Kidney epithelial cell (primary cell): ENCODE measurements at places on chromosomes 16 and 17. TPM values are rescaled to one million over a fixed set of nuclear protein-coding genes. Genes with fewer than 3 reads are reported as not detected.

- DNase-seq, result no peak
Observed at GRCh38 chr16:27430512-27430911, 28.5 kb downstream of the IL21R start.

DNA sequence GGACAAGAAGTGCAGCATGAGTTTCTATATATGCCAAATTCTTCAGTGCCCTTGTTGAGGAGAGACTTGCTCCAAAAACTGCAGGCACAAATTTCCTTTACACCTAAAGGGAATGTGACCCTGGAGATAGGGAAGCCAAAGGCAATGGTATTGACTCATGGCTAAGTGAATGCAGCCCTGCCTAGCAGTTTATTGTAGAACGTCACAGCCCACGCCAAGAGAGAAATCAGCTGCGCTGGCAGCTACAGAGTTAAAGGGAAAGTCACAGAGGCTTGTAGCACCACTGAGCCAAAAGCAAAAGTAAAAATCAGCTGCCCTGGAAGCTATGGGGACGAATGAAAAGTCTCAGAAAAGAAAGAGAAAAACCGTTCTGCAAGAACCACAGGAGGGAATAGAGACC lies 10.1 kb downstream of the POLR3K start:
- DNase-seq, result no peak

DNA sequence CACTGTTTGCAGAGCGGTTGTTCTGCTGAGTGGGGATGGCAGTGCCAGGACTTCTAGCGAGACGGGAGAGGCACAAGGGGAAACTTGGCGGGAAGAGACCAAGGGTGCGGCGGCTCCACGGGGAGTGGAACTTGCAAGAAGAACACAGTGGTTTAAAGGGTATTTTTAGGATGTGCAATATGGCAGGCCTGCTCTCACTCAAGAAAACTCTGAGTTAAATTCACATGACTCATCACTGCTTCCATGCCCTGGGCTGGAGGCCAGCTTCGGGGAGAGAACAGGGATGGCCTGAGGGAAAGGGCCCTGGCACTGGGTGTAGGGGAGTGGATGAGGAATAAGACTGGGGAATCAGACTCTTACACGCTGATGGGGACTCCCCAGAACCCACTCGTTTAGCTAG lies 13.3 kb upstream of the CD300LD start:
- no peak for DNase-seq

GRCh38 chr17:55561973-55562495 lies 50.8 kb upstream of the SMIM36 start:
- no peak for DNase-seq

- no peak for DNase-seq
Observed at GRCh38 chr17:29054835-29055234, 11.9 kb downstream of the PIPOX start.

DNA sequence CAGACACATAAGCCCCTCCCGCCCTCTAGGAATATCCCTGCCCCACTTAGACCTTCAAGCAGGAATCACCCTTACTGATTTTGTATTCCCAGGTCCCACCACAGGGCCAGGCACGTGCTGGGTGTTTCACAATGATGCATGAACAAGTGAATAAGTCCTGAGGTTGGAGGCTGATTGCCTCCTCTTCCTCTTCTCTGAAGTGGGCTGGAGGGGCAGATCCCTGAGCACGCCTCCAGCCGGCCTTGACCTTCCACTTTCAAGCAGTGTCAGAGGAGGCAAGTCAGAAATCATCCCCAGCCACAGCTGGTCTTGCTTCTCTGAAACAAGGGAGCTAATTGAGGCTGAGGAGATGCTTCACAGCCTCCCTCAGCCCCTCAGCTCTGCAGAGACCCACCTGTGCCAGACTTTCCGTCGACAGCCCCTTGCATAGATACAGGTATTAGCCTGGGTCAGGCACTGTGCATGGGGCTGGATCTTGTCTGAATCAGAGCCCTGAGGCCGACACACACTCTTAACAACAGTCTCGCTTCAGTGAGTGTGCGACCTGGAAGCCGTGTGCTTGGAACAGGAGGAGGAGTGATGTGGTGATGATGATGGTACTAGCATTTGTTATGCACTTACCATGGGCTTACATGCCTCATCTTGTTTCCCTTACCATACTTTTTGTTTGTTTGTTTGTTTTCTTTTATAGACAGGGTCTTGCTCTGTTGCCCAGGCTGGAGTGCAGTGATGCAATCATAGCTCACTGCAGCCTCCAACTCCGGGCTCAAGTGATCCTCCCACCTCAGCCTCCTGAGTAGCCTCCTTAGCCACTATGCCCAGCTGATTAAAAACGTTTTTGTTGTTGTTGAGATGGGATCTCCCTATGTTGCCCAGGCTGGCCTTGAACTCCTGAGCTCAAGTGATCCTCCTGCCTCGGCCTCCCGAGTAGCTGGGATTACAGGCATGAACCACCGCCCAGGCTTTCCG lies 15.0 kb downstream of the MRM1 start:
- DNase-seq, result no peak

DNA sequence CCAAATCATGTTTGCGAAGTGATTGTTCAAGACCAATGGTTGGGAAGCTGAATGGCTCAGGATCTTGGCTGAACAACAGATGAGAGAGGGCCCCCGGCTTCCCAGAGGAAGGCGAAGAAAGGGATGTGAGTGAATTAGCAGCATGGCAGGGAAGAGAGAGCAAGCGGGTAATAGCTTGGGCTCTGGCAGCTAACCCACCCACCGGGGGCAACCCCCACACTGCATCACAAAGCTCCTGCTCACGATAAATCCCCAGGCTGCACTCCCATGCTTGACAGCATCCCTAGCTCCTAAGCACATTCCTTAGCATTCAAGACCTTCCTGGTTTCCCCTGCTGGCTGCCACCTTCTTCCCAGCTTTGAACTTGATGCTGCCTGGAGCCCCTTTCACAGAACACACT lies 26.2 kb upstream of the EMP2 start:
- no peak for DNase-seq

DNA sequence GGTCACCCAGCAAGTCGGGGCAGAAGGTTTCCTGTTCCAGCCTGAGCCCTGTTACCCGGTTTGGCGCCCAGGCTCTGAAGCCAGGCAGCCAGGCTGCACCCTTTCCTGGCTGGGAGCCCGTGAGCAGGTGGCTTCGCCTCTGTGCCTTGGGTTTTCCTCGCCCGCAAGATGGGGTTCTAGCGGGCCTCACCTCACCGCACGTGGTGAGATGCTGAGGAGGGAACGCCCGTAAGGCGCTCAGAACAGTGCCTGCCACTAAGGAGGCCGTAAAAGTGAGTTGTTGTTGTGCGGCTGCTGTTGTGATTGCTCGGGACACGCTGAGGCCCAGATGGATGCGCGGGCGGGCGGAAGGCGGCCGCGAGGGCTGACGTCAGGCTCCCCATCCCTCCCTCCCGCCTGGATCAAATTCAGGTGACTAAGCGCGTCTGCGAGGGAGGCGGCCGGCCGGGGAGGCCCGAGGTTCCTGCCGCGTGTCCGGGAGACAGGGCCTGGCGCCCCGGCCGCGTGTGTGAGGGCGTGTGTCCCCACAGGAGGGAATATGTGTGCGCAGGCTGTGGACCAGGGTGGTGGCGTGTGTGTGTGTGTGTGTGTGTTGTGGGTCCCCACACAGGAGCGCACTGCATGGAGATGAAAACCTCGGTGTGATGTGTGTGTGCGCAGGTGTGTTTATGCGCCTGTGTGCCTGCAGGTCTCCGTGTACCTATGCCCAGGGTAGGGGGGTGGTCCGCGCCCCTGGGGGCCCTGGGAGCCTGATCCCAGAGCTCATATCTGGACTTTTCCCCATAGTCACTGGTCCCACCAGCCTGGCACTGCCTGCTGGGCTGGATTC lies 4.3 kb downstream of the CAMKK1 start:
- DNase-seq, result peak; percentile 71

DNA sequence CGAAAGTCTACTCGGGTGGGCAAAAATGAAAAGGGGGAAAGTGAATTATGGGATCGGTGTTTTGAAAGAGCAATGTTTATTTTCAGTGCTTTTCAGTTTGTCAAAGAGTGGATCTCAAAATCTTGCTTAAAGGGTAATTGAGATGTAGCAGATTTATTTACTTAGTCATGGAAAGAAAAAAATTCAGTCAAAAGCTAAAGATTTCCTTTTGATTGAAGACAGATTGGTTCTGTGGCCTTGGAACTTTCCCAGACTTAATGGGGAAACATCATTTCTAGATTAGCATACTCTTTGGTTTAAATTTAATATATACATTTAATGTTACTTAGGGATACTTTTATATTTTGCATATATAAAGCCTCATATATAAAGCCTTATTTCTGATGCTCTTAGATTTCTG lies 20.6 kb downstream of the PRKAR1A start:
- DNase-seq, result no peak

ATAD5 gene
- total RNA-seq, result 2.8 and 3.8 TPM in 2 replicates
